ENCODE measurements at places on chromosomes 4 and X.

DNA sequence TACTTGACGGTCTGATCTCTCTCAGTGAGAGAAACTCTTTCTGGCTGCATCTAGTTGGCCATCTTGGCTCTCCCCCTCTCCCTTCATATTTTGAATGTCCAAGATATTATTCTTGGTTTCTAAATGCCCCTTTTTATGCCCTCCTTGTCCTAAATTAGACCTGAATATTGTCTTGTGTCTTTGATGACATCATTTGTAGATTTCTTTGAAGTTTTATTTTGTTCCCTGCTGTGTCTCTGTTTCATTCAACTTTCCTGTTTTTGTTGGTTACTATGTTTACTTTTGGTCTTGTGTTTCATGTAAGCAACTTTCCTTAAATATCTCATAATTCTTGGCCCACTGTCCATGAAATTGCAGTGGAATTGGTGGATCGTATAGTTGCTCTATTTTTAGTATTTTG is 46.1 kb upstream of the PASD1 start:
- DNase-seq: no peak

DNA sequence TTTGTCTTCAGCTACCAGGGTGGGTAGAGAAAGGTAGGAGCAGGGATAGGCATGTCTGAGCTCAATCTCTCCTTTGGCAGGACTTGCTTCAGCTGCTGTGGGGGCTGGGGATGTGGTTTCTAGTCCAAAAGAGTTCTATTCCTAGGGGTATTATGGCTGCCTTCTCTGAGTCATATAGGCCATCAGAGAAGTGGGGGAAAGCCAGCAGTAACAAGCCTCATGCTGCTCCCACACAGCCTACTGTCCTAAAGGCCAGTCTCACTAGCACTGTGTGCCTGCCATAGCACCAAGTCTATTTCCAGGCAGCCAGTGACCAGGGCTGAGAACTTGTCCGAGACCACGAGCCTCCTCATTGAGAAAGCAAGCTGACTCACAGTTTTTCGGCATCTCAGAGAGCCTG is 270.6 kb downstream of the DCAF12L2 start:
- no peak for DNase-seq

GRCh38 chr4:71120831-71121524 is 127.5 kb downstream of the DCK start:
- DNase-seq: no peak

DNA sequence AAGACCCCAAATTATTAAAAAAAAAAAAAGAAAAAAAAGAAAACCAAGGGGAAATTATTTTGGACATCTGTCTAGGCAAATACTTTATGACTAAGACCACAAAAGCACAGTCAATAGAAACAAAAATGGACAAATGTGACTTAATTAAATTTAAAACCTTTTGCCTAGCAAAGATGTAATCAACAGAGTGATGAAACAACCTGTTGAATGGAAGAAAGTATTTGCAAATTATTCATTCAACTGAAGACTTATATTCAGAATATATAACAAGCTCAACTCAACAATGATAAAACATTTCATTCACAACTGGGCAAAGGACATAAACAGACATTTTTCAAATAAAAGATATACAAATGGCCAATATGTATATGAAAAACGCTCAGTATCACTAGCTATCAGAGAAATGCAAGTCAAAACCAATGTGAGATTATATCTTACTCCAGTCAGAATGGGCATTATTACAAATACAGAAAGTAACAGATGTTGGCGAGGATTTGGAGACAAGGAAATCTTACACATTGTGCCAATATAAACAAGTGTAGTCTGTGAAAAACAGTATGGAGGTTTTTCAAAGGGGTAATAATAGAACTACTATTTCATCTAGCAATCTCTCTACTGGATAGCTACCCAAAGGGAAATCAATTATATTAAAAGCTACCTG is 67.1 kb downstream of the FAAH2 start:
- no peak for DNase-seq

GRCh38 chrX:151729056-151729725 is 5.4 kb upstream of the CNGA2 start:
- DNase-seq: no peak

- DNase-seq: peak; percentile 1
Measured at GRCh38 chr4:167234316-167234881, at the start of gene SPOCK3. TSS of gene SPOCK3 (minus strand) at chr4:167234494.

GRCh38 chr4:110515676-110516075 is 39.7 kb downstream of the ENPEP start:
- DNase-seq: peak; percentile 27

- no peak for DNase-seq
Measured at GRCh38 chr4:77023920-77024319, 51.9 kb downstream of the CCNI start.

DNA sequence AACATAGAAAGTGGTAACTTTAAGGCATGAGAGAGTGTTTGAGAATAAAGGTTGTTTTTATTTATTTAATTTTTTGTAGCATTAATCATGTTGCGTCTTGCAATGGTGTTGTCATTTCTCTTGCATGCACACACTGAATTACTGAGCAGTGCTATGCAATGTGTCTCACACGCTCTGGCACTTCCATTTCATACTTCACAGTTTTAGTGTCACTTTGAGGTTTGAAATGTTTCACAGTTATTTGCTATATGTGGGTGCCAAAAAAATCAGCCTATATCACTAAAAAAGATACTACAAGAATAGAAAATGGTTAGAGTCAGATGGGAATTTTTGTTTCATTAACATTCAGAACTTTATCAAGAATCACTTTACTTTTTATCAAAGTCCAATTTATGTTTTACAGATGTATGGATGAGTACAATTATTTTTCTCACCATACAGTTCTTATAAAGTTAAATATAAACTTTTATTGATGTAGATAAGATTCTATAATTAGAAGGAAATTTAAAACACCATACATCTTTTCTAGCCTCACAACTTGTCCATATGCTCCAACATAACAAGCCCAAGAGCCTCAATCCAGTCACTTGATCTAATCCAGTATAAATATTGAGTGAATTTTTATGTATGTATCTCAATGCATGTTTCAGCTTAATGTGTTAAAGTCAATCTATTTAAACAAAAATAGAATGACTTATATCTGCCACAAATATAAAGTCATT is 114.0 kb downstream of the IQCM start:
- no peak for DNase-seq

DNA sequence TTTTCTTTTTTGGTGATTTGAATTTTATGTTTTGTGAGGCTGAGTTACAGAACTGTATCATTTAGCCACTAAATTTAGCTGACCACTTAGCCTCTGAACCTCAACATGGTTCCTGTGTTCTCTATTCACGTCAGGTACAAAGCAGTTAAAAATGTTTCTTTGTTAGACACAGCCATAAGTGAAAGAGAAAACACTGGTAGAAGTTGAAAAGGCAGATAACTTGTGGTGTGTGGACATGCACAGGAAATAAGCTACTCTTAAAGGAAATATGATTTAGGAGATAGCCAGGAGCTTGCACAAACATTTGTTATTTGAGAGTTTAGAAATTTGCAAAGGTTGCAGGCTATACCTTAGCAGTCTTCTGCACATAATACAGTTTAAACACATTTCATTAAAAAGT is 171.0 kb upstream of the RPS6KA3 start:
- no peak for DNase-seq

DNA sequence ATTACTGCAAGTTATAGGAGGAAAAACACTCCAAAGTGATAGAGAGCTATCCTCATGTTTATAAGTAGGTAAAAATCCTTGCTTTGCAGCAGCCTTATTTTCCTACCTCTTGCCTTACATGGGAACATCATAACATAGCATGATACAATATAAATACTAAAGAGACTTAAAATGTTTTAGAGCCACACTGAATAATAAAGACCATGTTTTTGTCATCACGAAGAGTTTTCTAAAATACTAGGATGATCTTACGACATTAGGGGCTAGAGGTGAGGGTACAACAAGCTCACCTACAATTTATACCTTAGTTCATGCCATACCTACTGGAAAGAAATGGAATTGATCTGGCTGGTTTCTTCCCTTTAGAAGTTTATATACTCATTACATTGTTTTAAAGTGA is 184.8 kb downstream of the FBXW7 start:
- no peak for DNase-seq

DNA sequence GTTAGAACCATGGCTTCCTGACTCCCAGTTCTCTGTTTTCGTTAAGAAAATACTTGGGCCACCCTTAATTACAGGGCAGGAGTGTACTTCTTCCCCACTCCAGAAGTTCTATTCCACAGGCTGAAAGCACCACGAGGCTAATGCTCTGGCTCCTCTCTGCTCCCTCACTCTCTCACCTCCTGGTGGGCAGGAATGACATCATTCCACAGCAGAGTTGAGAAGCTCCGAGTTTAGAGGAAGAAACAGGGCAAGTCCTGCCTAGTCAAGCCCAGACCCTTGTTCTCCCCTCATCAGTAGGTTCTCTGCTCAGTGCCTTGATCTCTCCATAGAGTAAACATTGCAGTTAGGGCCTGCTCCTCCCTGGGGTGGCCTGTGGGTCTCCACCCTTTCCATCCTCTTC is 343.8 kb upstream of the CLNK start:
- no peak for DNase-seq

- no peak for DNase-seq
Measured at GRCh38 chrX:101219116-101219863, at the start of gene DRP2. TSS of gene DRP2 (plus strand) at chrX:101219786. CDS start at chrX:101231648, 11,862 bp downstream.

DNA sequence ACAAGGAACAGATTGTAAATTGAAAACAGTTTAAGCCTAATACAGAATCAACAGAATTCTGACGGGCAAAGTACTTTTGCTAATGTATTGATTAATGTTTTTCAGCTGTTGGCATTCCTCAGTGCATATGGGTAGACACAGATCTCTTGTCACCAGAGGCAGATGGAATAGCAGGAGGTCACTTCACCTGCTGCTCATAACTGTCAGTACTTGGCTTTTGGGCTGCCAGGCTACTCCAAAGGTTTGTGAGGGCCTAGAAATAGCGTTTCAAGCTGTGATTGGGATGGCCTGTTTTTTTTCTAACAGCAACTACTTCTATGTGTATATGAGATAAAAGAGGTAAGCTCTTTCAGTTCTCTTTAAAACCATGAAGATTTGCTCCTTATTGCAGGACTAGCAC is 307.5 kb upstream of the ANXA10 start:
- DNase-seq: no peak

DNA sequence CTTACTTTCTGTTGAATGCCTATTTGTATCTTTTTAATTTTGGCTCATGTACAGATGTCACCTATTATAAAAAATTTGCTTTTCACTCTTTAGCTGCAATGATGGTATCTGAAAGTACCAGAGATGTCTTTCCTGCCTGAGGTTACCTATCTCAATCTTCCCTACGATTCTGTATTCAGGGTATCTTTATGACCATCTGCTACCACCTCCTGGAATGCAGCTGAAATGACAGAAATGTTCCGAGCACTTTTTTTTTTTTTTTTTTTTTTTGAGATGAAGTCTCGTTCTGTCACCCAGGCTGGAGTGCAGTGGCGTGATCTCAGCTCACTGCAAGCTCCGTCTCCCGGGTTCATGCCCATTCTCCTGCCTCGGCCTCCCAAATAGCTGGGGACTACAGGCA is 136.4 kb downstream of the REPS2 start:
- DNase-seq: no peak

- no peak for DNase-seq
Measured at GRCh38 chr4:153095448-153096204, 108.6 kb upstream of the TRIM2 start.

GRCh38 chrX:13304052-13304451 is 15.8 kb downstream of the ATXN3L start:
- no peak for DNase-seq

- DNase-seq: no peak
Measured at GRCh38 chr4:154503598-154503997, 12.0 kb upstream of the DCHS2 start.

GRCh38 chr4:84740057-84740456 is 157.1 kb downstream of the CDS1 start:
- no peak for DNase-seq

DNA sequence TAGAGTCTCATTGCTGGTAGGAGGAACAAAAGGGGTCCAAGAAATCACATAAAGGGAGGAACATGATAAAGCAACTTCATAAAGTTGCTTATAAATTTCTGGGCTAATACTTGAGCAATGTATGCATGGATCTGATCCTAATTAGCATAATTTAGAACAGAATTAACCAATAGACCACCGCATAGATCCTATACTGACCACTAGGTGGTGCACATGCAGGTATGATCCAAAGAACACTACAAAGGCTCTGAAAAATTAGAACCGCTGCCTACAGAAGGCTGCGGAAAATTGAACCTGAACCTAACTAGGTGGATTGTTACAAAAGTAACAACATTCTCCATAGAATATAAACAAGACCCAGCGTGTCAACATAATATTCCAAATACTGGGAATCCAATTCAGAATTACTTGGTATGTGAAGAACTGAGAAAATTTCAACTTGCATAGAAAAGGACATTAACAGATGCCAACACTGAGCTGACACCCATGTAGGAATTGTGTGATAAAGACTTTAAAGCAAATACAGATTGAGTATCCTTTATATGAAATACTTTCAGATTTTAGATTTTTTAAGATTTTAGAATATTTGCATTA is 23.3 kb downstream of the BRCC3 start:
- peak; percentile 32 for DNase-seq

GRCh38 chr4:38386005-38386551 is 277.9 kb upstream of the KLF3 start:
- DNase-seq: no peak

DNA sequence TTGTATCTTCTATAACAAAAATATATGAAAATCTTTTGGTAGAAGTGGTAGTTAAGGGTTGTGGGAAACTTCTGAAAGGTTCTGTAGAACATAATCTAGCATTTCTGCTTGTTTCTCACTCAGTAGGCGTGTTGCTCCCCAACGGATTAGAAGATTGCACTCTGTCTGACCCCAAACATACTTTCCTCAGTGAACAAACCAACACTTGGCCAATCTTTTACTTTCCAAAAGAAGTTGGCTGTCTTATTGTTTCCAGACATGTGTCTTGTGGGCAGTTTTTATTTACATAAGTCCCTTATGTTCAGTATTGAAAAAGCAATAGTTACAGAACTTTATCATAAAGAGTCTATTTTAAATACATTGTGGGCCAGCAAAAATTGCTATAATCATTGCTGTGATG is 312.8 kb upstream of the EPHA5 start:
- no peak for DNase-seq

DNA sequence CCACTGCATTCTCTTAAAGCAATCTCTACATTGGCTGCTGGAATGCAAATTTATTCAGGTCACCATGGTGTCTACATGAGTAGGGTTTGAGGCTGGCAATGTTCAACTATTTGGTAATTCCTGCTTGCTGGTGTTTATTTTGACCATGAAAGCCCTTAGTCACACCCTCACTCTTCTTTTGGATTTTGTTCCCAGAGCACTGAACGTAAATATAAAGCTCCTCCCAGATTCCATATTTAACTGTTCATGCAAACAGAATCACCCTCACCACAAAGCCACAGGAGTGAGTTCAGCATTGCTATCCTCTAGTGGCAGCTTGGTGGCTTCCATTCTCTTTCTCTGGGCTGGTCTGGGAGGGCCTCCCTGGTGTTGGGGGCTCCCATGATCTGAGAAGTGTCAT is 82.8 kb downstream of the LNX1 start:
- no peak for DNase-seq

All from inflammatory macrophage treated with lipopolysaccharide for 4 hours (primary cell).